ENCODE measurements at places on chromosomes 16 and 17.

DNA sequence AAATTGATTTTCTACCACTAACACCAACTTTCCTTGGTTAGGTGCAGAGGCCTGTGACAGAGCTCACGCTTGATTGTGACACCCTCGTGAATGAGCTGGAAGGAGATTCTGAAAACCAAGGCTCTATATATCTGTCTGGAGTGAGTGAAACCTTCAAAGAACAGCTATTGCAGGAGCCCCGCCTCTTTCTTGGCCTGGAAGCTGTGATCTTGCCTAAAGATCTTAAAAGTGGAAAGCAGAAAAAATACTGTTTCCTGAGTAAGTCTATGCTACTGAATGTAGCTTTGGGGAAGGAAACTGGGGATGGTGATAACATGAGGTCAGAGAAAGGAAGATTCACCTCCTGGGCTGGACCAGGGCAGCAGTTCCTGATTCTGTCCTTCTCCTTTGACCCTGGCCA, 38.3 kb downstream of the REXO5 start:
- no peak for DNase-seq

DNA sequence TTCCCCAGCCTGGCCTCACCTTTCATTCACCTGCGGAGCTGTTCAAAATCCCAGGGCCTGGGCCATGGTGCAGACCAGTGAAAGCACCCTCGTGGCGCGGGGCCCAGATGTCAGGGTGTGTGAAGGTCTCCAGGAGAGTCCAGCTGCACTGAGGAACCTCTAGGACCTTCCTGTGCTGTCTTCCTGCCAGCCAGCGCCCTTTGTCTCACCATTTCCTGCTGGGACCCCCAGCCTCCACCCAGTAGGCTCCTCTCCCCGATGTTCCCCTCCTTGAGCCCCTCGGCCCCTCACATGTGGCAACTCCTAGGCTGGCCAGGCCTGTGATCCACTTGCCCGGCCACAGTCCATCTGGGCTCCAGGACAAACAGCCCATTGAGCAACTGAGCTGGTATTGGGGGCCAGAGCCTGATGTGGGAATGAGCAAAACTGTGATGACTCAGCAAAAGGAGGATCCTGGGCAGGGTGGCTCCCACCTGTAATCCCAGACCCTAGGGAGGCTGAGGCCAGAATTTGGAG, 677 bp downstream of the SULT1A2 start:
- no peak for DNase-seq

DNA sequence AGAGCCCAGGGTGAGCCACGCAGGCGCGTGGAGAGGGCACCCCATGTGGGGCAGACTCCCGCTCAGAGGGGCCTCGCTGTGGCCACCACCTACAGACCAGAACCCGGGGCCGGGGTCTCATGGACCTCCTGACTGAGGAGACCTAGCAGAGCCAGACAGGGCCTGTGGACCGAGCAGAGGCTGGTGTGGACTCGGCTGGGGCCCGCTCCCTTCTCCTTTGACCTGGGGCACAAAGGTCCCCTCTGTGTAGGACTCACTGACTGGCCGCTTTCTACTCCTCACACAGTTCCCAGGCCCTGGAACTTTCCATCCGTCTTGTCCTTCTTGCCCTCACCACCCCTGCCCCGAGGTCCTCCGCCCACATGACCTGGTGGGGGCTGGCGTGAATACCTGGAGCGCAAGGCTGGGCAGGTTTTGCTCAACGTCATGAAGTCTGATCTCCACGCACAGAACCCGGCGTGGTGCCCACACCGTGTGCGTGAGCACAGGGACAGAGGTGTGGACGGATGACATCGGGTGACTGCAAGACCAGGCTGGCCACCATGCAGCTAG, 44.7 kb upstream of the ACSF3 start:
- no peak for DNase-seq

GRCh38 chr17:77058016-77058415, 82.8 kb upstream of the SEC14L1 start:
- no peak for DNase-seq

- no peak for DNase-seq
Observed at GRCh38 chr16:76243620-76244019, 33.6 kb upstream of the CNTNAP4 start.

Data from NCI-H774 (cell line).